IMR-90 (cell line): ENCODE measurements at places on chromosomes 6 and 20. TPM values are rescaled to one million over a fixed set of nuclear protein-coding genes. Genes with fewer than 3 reads are reported as not detected.

Gene KIF25
- not detected in 2 replicates for total RNA-seq

Gene RAET1L
- not detected in 2 replicates for total RNA-seq

Gene PRSS16
- total RNA-seq: not detected in 2 replicates

Gene CCM2L
- not detected in 2 replicates for total RNA-seq
